Stimulated activated CD4-positive, alpha-beta T cell treated with anti-CD3 and anti-CD28 coated beads, Interleukin-2, amount 100 ng/mL, for 4 hours (primary cell): ENCODE measurements at places on chromosomes 4 and X.

DNA sequence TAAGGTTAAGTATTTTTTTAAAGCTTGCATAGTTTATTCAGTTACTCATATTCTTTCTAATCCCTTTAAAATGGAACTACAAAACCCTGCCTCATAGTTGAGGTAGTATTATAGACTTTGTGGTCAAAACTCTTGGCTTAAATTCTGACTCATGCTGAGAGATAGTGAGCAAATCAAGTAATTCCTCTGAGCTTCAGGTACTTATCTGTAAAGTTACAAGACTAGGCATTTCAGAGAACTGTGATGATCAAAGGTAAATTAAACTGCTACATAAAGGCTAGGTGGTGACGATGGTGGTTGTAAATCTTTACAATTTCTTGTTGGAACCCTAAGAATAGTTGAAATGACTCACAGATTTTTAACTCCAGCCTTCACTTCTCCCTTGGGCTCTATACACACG, 3.2 kb upstream of the CLOCK start:
- no peak for DNase-seq

DNA sequence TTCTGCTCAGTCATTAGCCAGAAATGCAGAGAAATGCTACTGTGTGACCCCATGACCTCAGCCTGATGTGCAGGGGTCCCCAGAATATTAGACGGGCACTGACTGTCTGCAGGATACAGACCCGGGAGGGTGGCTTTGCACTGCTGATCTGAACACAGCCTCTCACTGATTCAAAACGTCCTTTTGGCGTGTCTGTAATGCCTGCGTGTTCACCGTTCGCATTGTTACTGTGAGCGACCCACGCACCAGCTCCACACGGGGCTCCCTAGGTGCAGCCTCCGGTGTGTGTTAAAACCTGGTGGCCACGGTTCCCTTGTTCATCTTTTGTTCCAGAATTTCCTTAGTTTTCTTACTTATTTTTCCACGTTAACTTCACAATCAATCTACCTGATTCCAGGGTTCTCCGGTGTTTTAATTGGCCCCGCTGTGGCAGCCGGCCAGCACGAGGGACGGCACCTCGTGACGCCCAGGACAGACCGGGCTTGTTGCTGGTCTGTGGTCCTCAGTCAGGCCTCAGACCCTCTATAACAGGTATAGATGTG, 32.0 kb upstream of the SPON2 start:
- no peak for DNase-seq

DNA sequence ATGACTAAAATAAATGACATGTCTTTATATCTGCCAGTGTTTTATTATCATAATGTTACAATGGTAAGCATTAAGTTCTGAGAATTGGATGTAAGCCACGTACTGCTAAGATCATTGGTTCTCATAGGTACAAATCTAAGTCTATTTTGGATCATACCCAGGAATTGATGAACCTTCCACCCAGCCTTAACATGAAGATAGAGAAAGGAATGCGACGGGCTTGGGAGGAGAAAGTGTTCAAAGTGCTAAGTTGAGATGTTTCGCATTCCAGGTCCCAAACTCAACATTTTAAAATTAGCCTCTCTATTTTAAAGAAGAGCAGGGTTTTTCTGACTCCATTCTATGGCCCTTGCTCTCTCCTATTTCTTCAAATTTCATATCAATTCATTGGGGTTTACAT, 54.9 kb upstream of the FRAS1 start:
- no peak for DNase-seq

DNA sequence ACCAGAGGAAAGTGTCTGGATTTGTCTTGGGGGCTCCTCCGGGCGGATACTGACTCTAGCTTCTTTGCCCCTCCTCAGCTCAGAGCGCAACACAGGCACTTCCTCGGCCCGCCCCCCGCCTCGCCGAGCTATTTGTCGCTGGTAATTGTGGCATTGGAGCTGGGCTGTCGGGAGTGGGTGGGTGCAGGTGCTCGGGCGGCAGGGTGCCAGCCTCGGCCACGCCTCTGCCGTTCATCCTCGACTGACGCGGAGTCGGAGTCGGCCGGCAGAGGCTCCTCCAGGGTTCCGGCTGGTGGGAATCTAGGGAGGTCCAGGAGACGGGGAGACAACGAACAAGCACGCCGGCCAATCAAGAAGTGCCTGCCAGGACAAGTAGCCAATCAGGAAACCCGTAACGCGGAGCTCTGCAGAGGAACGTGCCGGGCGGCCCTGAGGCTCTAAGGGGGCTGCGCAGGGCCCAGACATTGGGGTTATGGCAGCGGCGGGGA, 3.9 kb upstream of the SYN1 start:
- DNase-seq: no peak

- no peak for DNase-seq
These were observed 249.3 kb upstream of the GATB start for GRCh38 chr4:152009983-152010709.

GRCh38 chr4:98728433-98728832, 70.0 kb upstream of the TSPAN5 start:
- no peak for DNase-seq

DNA sequence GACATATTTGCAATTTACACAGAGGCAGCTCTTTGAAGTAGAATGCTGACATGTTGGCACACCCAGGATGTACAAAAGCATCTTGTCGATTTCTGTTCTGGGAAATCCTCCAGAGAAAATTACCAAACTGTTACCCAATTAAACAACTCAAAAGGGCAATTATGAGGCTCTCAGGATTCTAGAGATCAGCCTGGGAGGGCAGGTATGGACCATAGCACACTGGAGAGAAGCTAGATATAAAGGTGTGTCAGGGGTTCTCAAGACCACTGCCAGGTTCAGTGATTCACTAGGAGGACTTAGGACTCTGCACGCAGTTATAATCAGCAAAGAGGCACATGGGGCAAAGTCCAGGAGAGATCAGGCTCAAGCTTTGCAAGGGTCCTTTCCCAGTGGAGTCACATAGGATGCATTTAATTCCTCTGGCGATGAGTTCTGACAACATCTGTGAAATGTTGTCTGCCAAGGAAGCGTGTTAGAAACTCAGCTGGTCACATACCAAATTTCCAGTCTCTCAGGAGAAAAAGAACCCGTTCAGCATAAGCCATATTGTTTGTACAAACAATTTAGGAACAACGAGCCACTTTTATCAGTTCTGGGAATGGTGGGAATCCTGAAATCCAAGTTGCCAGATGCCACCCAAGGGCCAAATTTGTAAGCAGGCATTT, 100.8 kb downstream of the SYTL5 start:
- no peak for DNase-seq

DNA sequence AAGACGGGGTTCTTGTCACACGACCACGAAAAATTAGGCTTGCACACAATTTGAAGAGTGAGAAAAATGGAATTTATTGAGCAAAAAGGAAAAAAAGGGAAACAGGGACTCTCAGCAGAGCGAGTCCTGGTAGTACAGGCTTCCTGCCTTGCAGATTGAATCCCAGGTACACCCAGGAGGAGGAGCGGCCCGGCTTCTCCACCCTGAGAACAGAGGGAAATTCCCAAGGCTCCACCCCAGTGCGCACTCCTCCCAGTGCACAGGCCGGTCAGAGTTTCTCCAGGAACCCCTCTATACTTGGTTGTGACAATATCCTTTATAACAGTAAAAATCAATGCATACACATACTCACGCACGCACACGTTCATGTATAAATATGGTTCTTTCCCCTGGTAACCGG, 22.0 kb downstream of the SLC4A4 start:
- DNase-seq: no peak

- no peak for DNase-seq
These were observed 85.4 kb downstream of the FRMPD4 start for GRCh38 chrX:12223650-12224049.

DNA sequence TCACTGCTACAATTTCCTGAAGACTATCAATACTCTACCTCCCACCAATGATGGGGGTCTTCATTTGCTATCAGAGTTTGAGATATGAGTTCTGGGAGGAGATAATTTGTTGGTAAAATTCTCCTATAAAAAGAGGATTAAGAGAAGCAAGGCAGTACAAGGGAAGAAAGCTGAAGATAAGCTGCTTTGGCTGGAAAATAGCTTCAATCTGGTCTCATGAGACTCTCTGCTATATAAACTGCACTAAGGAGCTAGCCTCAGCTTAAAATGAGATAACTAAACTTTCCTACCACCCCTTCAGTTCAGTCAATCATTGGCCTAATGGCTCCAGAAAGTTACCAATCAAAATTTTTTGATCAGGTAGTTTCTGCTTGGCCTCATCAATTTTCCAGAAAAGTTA, 2105.0 kb downstream of the ARAP2 start:
- DNase-seq: no peak

DNA sequence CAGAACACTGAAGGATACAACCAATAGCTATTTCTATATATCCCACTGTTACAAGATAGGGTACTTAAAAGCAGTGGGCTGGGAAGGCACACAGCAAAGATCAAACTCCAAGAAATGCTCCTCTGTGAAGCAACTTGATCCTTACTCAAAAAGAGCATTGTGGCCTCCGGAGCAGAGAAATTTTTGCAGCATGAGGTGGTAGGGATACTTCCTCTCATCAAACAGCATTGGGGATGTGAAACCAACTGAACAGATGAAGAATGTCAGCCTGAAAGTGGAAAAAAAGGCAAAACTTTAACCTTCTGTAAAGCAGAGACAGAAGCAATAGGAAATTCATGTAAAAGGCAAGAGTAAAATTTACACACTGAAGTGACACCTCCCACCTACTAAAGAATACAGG, 92.2 kb downstream of the HUWE1 start:
- DNase-seq: no peak

DNA sequence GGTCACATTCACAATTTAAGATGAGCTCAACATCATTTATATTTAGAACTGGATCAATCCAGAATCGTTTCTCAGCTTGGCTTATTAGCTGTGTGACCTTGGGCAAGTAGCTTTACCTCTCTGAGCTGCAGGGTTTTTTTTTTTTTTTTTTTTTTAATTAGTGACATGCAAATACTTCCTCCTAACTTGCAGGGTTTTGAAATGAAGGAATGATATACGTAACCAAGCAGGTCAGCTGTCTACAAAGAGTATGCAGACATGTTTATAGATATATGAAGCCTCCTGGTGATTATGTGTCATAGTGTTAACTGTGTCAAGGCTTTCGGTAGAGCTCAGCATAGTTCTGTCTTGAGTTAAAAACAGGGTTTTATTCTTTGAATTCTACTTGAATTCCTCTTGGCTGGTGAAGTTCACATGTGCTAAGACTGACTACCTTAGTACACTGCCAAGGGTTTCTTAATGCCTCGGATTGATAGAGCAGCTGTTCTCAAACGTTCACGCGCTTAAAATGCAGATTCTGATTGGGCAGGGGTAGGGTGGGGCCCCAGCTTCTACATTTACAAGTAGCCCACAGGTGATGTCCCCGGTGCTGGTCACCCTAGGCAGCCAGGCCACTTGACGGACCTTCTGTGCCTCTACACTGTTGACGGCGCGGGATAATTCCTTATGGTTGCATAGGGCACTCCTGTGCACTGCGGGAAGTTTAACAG, 654 bp upstream of the STS start:
- no peak for DNase-seq
